ENCODE measurements at places on chromosomes 11 and 22.

DNA sequence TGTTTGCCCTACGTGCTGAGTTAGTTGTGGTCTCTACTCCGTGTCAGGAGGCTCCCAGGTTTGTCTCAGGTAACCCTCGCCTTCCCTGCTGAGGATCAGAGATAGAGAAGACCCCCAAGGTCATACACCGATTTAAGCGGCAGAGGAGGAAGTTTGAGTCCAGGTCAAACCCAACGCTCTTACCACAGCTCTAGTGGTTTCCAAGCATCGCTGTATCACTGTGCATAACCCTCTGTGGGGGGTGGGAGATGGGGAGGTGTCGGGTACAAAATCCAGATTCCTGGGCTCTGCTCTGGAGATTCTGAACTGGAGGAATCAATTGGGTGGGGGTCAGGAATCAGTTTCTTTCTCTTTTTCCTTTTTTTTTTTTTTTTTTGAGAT, 627 bp downstream of the DNAJC4 start:
- DNase-seq, result no peak

GRCh38 chr22:26830837-26831236, 173.4 kb downstream of the MIAT start:
- DNase-seq, result no peak

DNA sequence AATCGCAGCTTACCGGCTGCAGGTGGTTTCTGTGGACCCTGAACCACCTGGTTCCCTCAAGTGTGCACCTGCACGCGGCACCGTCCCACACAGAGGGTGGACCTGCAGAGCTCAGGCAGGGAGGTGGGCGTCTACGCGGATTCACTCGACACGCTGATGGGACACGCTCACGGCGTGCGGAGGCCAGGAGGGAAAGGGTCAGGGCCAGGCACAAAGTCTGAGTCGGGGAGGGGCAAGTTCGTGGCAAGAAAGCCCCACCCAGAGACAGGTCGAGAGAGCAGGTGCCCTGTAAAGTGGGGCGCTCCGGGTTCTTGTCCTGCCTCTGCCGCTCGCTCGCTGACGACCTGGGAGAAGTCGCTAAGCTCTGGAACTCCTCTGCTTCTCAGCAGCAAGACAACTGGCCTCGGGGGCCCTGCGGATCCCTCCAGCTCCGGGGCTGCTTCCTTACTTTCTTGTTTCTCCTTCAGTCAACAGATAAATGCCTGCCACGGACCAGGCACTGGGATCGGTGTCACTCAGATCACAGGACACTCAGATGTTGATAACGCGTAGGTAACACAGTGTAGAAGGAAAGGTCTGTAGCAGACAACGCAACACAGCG, 72.4 kb upstream of the NUP50 start:
- DNase-seq, result no peak

DNA sequence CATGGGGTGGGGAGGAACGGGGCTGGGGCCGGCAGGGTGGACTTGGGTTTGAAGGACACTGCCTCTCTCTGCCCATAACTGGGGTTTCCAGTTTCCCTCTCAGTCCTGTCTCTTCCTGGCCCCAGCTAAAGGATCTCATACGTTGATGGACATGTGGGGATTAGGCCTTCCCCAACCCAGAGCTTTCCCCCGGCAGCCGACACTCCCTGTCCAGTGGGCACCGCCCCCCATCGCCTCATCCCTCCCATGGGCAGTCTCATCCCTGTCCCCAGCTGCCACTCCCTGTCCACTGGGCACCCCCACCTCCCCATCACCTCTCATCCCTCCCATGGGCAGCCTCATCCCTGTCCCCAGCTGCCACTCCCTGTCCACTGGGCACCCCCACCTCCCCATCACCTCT, 22.2 kb upstream of the ACR start:
- no peak for DNase-seq

- no peak for DNase-seq
Observed at GRCh38 chr22:16912281-16912680, 87.1 kb upstream of the XKR3 start.

- DNase-seq, result no peak
Observed at GRCh38 chr11:112810951-112811350, 150.3 kb upstream of the NCAM1 start.

GRCh38 chr11:13550761-13551160, 55.0 kb upstream of the PTH start:
- DNase-seq, result no peak

DNA sequence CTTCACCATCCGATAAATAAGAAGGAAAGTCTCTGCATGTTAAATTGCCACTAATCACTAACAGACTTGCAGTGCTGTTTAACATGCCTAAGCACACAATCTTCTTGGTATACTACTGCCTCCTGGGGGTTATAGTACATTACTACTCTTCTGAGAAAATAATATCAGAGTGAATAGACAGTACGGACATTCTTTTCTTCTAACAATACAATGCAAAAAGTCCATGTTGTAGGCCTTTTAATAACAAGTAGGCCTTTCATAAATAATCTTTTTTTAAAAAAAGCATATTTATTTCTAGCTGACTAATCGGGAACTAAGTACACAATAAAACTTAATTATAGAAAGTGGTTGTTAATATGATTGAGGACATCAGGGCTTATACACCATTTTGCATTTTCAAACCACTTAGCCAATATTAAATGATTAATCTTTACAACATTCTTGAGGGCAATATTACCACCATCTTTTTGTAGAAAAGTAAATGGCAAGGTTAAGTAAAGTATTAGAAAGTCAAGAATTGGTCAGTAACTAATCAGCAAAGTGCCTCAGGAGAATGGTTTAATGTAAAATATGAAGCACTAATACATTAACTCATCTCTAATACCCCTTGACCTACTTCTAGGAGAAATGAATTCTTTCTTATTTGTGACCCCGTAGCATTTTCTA, 84.7 kb downstream of the TTC28 start:
- DNase-seq, result peak; percentile 73

GRCh38 chr22:21100149-21101032, 54.6 kb downstream of the LRRC74B start:
- DNase-seq, result peak; percentile 35

DNA sequence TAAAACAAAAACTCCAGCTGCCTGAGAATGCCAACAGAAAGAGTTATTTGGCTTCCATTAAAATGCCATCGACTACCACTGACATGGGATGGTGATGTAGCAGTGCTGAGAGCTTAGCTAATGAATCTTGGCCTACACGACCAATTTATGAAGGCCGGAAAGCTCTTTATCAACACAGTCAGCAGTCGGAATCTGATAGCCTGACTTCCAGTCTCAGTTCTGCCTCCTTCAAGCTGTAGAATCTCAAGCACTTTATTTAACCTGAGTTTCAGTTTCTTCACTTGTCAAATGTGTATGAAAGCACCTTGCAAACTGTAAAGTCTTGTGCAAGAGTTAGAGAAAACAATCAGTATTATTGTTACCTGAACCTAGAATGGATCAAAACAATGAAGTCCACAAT, 335.7 kb upstream of the NARS2 start:
- no peak for DNase-seq

- DNase-seq, result no peak
Observed at GRCh38 chr11:73859671-73860070, 17.0 kb downstream of the COA4 start.

GRCh38 chr22:26981541-26981940, 324.2 kb downstream of the MIAT start:
- no peak for DNase-seq

- peak; percentile 37 for DNase-seq
Observed at GRCh38 chr11:78460471-78460870, 42.9 kb upstream of the GAB2 start.

DNA sequence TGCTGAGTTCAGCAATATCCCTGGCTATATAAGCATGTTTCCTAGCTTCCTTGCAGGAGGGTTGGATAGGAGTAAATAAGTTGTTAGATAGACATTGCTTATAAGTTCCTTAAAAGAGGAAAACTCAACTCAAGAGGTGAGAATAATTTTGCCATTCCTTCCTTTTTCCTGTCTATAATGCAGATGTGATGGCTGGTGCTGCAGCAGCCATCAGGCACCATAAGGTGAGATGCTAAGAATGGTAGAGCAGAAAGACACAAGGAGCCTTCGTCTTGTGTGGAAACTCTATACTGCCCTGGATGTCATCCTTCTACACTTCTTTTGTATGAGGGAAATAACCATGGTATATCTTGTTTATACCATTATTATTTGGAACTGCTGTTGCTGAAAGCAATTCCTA, 74.5 kb upstream of the GRK3 start:
- DNase-seq, result no peak

- DNase-seq, result no peak
Observed at GRCh38 chr22:45977003-45977411, at the start of gene WNT7B. Gene WNT7B, minus strand, starts transcription at chr22:45977162. Its CDS starts 408 bp downstream, at chr22:45976754.

- no peak for DNase-seq
Observed at GRCh38 chr11:102453921-102454320, 1.4 kb upstream of the TMEM123 start.

DNA sequence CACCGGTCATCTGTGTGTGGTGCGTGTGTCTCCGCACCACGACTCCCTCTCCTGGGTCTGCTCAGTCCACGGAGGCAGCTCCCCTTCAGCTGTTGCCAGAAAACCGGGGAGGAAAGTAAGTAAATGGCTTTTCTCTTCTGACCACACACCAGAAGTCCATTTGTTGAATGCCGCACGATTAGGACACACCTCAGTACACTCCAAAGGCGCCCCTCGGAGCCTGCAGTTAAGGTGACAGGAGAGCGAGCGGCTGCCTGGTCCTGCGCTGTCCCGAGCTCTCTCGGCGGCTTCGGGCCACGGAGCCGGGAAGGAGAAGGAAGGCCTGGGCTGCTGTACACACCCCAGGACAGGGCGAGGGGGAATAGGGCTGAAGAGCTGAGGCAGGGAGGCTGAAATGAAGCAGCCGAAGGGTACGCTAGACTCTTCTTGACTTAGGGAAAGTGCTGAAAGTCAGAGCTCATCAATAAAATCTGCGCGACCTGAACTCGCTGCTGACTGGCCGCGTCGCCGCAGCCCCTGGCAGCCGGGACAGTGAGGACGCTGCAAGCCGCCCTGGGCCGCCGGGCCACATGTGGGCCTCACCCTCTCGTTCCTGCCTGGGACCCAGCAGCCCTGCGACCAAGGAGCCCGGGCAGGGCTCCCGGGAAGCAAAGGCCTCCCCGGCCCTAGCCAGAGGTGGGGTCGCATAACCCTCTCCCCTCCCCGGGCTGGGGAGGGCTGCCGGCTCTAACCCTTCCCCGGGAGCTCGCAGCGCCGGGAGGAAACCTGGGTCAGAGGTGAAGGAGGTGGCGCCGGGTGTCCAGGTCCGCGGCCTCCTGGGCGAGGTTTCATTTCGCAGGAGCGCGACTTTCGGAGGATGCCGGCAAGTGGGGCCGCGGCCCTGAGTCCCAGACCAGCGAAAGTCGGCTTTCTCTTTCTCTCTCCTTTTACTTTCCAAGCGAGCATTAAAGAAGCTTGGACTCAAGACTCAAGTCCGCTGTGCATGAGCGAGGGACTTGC, 1.6 kb upstream of the PAX6 start:
- no peak for DNase-seq

GRCh38 chr11:110425751-110426545, 3.8 kb upstream of the FDX1 start:
- DNase-seq, result peak; percentile 67

GRCh38 chr11:68694431-68695297, 10.3 kb downstream of the GAL start:
- DNase-seq, result no peak

DNA sequence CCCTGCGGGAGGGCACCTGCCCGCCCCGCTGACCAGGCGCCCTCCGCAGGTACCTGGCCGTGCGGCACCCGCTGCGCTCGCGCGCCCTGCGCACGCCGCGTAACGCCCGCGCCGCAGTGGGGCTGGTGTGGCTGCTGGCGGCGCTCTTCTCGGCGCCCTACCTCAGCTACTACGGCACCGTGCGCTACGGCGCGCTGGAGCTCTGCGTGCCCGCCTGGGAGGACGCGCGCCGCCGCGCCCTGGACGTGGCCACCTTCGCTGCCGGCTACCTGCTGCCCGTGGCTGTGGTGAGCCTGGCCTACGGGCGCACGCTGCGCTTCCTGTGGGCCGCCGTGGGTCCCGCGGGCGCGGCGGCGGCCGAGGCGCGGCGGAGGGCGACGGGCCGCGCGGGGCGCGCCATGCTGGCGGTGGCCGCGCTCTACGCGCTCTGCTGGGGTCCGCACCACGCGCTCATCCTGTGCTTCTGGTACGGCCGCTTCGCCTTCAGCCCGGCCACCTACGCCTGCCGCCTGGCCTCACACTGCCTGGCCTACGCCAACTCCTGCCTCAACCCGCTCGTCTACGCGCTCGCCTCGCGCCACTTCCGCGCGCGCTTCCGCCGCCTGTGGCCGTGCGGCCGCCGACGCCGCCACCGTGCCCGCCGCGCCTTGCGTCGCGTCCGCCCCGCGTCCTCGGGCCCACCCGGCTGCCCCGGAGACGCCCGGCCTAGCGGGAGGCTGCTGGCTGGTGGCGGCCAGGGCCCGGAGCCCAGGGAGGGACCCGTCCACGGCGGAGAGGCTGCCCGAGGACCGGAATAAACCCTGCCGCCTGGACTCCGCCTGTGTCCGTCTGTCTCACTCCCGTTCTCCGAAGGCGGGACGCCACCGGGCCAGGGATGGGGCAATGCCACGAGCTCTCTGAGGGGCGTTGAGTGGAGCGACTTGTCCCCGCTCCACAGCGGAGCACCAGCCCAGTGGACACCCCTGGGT, 1.8 kb downstream of the GALR3 start:
- DNase-seq, result no peak

GRCh38 chr11:59185386-59185945, 13.5 kb downstream of the DTX4 start:
- DNase-seq, result no peak

- DNase-seq, result no peak
Observed at GRCh38 chr11:64239662-64240434, 1.0 kb upstream of the FKBP2 start.

DNA sequence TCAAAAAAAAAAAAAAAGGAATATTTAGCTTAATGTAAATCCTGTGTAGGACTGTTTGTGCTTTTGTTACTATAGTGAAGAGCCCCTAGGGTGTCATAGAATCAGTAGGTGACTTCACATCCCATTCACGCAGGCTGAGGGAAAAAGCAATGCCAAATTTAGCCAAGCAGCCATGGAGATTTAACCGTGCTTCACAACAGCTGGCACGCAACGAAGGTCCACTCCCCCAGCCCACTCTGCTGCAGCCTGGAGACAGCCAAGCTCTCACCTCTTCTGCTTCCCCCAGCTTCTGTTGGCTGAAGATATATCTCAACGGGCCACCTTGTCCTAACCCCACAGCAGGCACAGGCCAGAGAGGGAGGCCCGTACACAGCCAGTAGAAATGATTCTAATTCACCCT, 78.8 kb upstream of the BID start:
- DNase-seq, result no peak

- no peak for DNase-seq
Observed at GRCh38 chr11:119712459-119713358, 16.3 kb downstream of the NECTIN1 start.

DNA sequence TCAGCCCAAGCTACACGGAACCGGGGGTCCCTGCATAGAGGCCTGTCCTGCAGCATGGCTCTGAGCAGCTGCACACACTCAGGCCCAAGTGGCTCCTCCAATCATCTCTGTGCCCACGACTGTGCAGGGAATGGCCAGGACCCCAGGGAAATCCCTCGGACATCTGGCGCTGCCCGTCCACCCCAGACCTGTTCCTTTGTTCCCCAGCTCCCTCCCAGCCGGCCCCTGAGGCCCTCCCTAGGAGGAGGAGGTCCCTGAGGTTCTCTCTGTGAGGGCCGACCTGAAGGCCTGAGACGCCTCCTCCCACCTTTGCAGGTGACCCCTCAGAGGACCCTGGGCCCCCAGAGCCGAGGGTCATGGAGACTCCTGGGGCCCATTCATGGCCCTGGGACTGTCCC, 1.1 kb downstream of the MLC1 start:
- DNase-seq, result no peak

- no peak for DNase-seq
Observed at GRCh38 chr11:8347978-8348377, 84.3 kb upstream of the LMO1 start.
